ENCODE measurements at places on chromosomes 1 and 21. TPM values are rescaled to one million over a fixed set of nuclear protein-coding genes. Genes with fewer than 3 reads are reported as not detected.

DNA sequence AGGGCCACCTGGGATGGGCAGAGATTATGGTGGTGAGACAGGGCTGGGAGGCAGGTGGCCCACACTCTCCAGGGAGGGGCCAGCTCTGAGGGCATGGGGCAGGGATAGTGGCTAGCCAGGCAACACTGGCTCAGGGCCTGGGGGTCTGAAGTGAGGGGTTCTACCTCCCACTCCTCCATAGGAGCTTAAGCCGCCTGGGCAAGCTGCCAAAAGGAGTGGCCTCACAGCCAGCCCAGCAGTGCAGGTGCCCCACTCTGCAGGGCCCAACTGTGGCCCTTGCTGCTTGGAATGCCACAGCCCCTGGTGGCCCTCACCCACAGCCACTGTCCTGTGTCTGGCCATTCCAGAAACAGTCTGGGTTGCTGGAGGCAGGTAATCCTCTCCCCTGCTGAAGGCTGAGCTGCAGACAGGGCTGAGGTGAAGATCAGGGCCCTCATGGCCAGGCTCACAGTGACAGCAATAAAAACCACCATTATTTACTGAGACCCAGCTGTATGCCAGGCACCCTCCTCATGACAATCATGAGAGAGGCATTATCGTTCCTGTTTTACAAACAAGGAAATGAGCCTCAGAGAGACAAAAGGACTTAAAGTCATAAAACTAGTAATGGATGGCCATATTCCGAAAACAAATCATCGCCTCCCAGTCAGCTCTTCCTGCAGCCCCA lies 31.0 kb downstream of the KIF21B start:
- DNase-seq = no peak
- H3K27me3 ChIP-seq = no peaks in the 10 kb centered on the region

Gene KRTAP21-2
- total RNA-seq = not detected

GRCh38 chr21:18970416-18970815 lies 566.8 kb upstream of the TMPRSS15 start:
- no peaks in the 10 kb centered on the region for H3K4me1 ChIP-seq
- H3K4me3 ChIP-seq = no peak overlapping the region
- no peak overlapping the region for H3K27ac ChIP-seq
- no peaks in the 10 kb centered on the region for H3K27me3 ChIP-seq
- H3K36me3 ChIP-seq = no peaks in the 10 kb centered on the region
- DNase-seq = no peak

- H3K27ac ChIP-seq = no peak overlapping the region
- H3K4me3 ChIP-seq = no peak overlapping the region
- H3K27me3 ChIP-seq = no peaks in the 10 kb centered on the region
- DNase-seq = peak; percentile 71
- H3K4me1 ChIP-seq = no peaks in the 10 kb centered on the region
Observed at GRCh38 chr1:226912587-226913176, 27.4 kb upstream of the COQ8A start.

GRCh38 chr1:172004671-172005070 lies 163.4 kb downstream of the DNM3 start:
- no peaks in the 10 kb centered on the region for H3K27me3 ChIP-seq
- no peaks in the 10 kb centered on the region for H3K36me3 ChIP-seq
- no peak overlapping the region for H3K4me3 ChIP-seq
- H3K4me1 ChIP-seq = peaks cover 6% of the 10 kb centered on the region
- no peak for DNase-seq

Gene SOD1
- total RNA-seq = 160 TPM

DNA sequence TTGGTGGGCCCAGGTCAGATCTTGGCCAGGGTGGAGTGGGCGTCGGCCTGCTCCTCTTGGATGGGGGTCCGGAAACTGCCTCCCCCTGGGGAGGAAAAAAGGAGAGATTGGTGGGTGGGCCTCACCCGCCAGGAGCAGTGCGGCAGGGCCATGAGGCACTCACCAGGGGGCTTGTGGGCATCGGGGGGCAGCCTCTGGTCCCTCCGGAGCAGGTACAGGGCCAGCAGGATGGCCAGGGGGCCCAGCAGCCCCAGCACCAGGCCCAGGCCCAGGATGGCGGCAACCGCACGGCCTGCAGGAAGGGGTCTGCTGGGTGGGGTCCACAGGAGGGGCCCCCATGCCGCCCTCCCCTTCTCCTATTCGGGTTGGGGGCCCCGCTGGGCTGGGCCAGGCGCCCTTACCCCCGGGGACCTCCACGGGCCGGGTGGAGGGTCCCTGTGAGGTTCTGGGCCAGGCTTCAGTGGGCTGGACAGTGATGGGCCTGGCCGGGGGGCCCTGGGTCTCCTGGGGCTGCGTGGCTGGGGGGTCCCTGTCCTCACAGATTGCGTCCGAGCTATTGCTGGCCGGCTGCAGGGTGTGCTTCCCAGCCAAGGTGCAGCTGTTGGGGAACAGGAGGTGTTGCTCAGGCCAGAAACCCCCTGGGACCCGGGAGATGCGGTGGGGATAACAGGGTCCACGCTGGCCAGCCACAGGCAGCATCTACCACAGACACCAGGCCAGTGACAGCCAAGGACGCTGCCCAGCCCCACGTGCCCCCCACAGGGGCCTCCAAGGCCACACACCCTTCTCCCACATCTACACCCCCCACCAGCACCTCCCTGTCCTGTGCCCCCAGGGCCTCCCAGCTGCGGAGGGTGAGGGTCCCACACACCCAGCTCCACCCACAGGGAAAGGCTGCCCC lies 2.2 kb downstream of the TNFRSF4 start:
- H3K27me3 ChIP-seq = peaks cover 20% of the 10 kb centered on the region
- H3K4me1 ChIP-seq = peaks cover 22% of the 10 kb centered on the region
- H3K4me3 ChIP-seq = peak overlapping the region; percentile 54
- peaks cover 11% of the 10 kb centered on the region for H3K36me3 ChIP-seq
- peak; percentile 38 for DNase-seq

- DNase-seq = no peak
- no peak overlapping the region for H3K27ac ChIP-seq
- H3K36me3 ChIP-seq = peaks cover 23% of the 10 kb centered on the region
- no peaks in the 10 kb centered on the region for H3K27me3 ChIP-seq
- H3K4me3 ChIP-seq = no peak overlapping the region
Observed at GRCh38 chr1:17676387-17677060, 78.6 kb upstream of the ACTL8 start.

DNA sequence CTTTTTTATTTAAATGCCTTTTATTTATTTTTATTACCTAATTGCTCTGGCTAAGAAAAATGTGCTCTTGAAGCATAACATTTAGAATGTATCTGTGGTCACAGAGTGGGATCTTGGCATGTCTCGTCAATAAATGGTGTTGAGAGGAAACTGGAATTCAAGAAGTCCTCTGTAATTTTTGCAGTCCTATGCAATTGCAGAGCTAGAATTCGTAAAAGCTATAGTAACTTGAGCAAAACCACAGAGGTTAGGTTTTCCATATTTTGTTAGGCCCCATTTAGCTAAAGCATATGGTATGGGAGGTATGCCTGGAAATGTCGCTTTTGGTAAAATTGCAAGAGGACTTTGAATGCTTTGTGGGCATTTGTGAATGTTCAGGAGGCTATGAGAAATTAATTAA lies 466.7 kb upstream of the NFIA start:
- H3K4me3 ChIP-seq = no peak overlapping the region
- no peaks in the 10 kb centered on the region for H3K27me3 ChIP-seq
- no peaks in the 10 kb centered on the region for H3K4me1 ChIP-seq

DNA sequence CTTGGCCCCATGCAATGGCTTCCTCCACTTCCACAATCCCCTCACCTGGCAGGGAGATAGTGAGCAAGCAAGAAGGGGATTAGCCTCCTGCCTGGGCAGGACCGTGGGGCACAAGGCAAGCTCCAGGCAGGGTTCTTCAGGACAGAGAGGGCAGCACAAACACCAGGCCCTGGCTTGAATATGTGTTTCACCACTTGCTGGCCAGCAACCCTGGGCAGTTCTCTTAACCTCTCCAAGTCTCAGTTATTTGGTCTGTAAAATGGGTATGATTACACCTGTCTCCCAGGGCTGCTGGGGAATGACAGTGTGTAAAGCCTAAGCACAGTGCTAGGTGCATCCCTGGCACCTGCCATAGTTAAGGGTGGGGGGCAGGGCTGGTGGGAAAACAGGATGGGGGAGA lies 31.9 kb downstream of the H3-3A start:
- no peak overlapping the region for H3K27ac ChIP-seq
- no peak for DNase-seq
- no peaks in the 10 kb centered on the region for H3K4me1 ChIP-seq

GRCh38 chr21:27586326-27586725 lies 619.4 kb upstream of the ADAMTS5 start:
- DNase-seq = no peak
- H3K4me3 ChIP-seq = no peak overlapping the region
- no peaks in the 10 kb centered on the region for H3K36me3 ChIP-seq
- no peaks in the 10 kb centered on the region for H3K27me3 ChIP-seq

- H3K36me3 ChIP-seq = no peaks in the 10 kb centered on the region
- H3K27me3 ChIP-seq = no peaks in the 10 kb centered on the region
- peaks cover 4% of the 10 kb centered on the region for H3K4me1 ChIP-seq
- DNase-seq = no peak
- H3K27ac ChIP-seq = no peak overlapping the region
Observed at GRCh38 chr1:23274134-23274505, 56.8 kb upstream of the HTR1D start.

Gene RIPPLY3
- total RNA-seq = 0.44 TPM

DNA sequence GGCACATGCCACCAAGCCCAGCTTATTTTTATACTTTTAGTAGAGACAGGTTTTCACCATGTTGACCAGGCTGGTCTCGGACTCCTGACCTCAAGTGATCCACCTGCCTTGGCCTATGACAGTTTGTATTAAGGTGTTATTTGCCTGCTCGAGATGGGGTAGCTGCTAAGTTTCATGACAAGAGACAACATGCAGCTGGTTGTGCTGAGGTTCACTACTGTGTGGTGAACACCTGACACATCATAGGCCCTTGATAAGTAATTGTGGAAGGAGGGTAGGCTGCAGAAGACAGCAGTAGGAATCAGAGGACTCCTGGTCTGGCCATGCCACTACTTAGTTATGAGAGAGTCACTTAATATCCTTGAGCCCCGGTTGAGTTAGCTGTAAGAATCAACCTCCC lies 46.2 kb downstream of the PLPP3 start:
- H3K36me3 ChIP-seq = peaks cover 46% of the 10 kb centered on the region
- no peak overlapping the region for H3K4me3 ChIP-seq
- H3K4me1 ChIP-seq = peaks cover 22% of the 10 kb centered on the region
- H3K27ac ChIP-seq = no peak overlapping the region

DNA sequence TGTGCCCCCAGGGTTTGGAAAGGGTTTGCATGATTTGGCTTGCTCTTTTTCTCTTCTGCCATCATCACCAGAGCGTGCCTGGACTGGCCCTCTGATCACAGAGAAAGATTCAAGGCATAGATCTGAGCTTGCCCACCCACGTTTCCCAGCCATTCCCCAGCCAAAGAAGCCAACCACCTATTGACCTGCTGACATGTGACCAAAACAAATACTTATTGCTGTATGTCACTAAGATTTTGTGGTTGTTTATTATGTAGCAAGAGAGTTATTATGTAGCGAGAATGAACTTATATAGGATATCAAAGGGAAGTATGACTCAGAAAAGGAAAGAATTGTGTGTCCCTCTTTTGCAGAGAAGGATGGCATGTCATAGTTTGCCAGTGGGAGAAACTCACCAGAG lies 59.9 kb downstream of the UBE2U start:
- DNase-seq = no peak
- H3K36me3 ChIP-seq = no peaks in the 10 kb centered on the region
- H3K27ac ChIP-seq = no peak overlapping the region
- no peaks in the 10 kb centered on the region for H3K27me3 ChIP-seq
- no peaks in the 10 kb centered on the region for H3K4me1 ChIP-seq
- no peak overlapping the region for H3K4me3 ChIP-seq

Gene DNAJC6
- 10.5 TPM for total RNA-seq

DNA sequence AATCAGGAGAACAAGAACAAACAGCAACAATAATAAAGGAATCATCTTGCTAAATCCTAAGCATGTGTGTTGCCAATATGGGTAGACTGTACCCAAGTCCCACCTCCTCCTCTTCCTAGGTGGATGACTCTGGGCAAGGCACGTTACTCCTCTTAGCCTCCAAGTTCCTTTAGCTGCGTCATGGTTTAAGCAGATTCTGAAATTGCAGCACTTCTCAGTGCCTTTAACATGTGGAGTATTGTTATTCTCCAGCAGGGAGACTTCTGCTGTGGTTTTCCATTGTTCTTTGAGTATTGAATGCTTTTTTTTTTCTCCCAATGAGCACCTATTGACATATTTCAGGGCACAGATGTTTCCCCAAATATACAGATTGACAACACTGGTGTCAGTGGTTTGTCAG lies 15.5 kb downstream of the ARHGEF10L start:
- peaks cover 9% of the 10 kb centered on the region for H3K4me1 ChIP-seq
- no peaks in the 10 kb centered on the region for H3K27me3 ChIP-seq
- H3K4me3 ChIP-seq = no peak overlapping the region
- no peaks in the 10 kb centered on the region for H3K36me3 ChIP-seq

GRCh38 chr1:110515891-110516290 lies 3.1 kb downstream of the KCNA10 start:
- H3K27me3 ChIP-seq = no peaks in the 10 kb centered on the region
- no peak overlapping the region for H3K4me3 ChIP-seq
- no peak for DNase-seq
- H3K4me1 ChIP-seq = peaks cover 6% of the 10 kb centered on the region

Data from lower lobe of right lung (tissue), 2 donors.